Fibroblast of skin of left quadriceps (primary cell): ENCODE measurements at places on chromosomes 12 and 14.

GRCh38 chr14:54627540-54628363 lies 60.8 kb downstream of the SAMD4A start:
- DNase-seq, result no peak

GRCh38 chr14:101838476-101838875 lies 77.0 kb downstream of the PPP2R5C start:
- DNase-seq, result no peak

DNA sequence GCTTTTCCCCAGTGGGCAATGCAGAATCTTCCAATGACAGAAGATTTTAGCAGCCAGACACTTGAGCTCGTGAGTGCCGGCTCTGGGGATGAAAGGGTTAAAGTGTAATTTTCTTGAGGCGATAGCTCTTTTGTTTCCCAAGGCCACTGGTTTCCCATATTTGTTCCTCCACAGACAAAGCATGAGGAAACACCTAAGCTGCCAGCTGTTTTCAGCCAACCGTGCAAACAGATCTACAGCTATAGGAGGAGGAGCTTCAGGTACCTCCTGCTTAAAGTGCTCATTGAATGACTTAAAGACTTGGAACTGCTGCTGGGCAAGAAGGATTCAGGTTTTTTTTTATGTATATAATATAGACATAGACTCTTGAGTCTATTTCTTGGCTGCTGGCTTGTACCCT lies 1311.5 kb downstream of the TMEM121 start:
- no peak for DNase-seq

DNA sequence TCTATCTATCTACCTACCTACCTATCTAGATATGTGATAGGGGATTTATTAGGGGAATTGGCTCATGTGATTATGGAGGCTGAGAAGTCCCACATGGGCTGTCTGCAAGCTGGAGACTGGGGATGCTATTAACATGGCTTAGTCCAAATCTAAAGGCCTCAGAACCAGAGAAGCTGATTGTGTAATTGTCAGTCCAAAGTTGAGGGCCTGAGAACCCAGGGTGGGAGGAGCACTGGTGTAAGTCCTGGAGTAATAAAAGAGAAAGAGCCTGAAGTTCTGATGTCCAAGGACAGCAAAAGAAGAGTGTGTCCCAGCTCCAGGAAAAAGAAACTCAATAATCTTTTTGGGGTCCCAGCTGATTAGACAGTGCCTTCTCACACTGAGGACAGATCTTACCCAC lies 98.5 kb upstream of the SEL1L start:
- no peak for DNase-seq

DNA sequence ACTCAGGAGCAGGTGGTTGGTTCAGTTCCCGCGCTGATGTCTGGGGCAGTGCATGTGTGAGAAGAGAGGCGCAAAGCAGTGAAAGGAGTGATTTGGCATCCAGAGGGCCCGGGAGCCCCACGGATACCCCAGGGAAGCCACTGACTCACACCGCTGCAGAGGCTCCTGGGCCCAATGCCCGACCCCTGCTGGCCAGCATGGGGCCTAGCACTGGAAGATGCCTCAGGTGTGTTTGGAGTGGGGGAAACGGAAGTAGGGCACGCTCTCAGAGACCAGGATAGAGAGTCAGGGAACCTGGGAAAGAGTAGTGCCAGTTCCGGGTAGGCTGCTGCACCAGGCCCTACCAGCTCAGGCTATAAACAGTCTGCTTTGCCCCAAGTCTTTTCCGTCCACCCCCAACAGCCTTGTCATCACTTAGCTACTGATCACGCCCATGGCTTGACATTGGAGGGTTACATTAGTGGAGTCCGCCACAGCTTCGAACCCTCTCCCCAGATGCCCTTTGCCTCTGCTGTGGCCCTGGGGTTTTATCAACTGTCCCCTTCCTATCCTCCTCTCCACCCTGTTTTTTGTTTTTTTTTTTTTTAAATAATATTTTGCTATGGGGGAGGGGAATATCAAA lies 9.5 kb upstream of the CSAD start:
- no peak for DNase-seq
